ENCODE measurements at places on chromosomes 6 and 20. TPM values are rescaled to one million over a fixed set of nuclear protein-coding genes. Genes with fewer than 3 reads are reported as not detected.

The ZNF165 gene
- 0.90 TPM for total RNA-seq

The SLC2A10 gene
- not detected for total RNA-seq

The OR2J3 gene
- total RNA-seq: not detected

The TRAPPC3L gene
- total RNA-seq: not detected

The PLG gene
- not detected for total RNA-seq

The CST4 gene
- not detected for total RNA-seq

The DHX16 gene
- total RNA-seq: 28.6 TPM

The PREX1 gene
- total RNA-seq: 10.7 TPM

The NINL gene
- 16.1 TPM for total RNA-seq

The CDH26 gene
- not detected for total RNA-seq

The PDYN gene
- total RNA-seq: not detected

The CRYBG1 gene
- total RNA-seq: 0.74 TPM

The SNX5 gene
- total RNA-seq: 242 TPM

The GLP1R gene
- total RNA-seq: not detected

The HLA-DMB gene
- total RNA-seq: 1.3 TPM
